ENCODE measurements at places on chromosomes 12 and 14. TPM values are rescaled to one million over a fixed set of nuclear protein-coding genes. Genes with fewer than 3 reads are reported as not detected.

GRCh38 chr12:19855851-19856250, 416.6 kb downstream of the AEBP2 start:
- DNase-seq: no peak
- H3K27me3 ChIP-seq: no peaks in the 10 kb centered on the region
- H3K27ac ChIP-seq: no peak overlapping the region
- peaks cover 6% of the 10 kb centered on the region for H3K4me1 ChIP-seq
- H3K36me3 ChIP-seq: no peaks in the 10 kb centered on the region

- no peak overlapping the region for H3K27ac ChIP-seq
- H3K27me3 ChIP-seq: no peaks in the 10 kb centered on the region
- 0 out of 2 replicates have a peak, but pooled peaks cover 5% of the 10 kb centered on the region for H3K36me3 ChIP-seq
Measured at GRCh38 chr12:120094485-120094884, 22.1 kb downstream of the RAB35 start.

The LTB4R2 gene
- 4.4 TPM for total RNA-seq

GRCh38 chr12:96134200-96134599, 60.0 kb upstream of the ELK3 start:
- no peak overlapping the region for H3K27ac ChIP-seq
- H3K27me3 ChIP-seq: no peaks in the 10 kb centered on the region
- DNase-seq: no peak

DNA sequence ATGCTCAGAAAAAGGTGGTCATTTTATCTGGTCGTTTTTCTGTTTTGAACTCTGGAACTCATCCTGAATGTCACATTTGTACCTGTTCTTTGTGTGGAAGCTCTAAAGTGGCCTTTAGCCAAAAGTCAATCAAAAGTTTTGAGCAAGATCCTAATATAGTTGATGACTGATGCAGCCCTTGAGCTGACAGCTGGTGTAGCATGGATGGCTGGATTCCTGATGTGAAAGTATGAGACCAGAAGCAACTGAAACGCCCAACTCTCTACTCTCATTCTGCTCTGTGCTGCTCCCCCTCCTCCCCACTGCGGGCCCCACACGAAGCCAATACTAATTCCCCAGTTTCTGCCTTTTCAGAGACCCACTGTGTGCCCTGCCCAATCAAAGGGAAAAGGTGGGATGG, 10.3 kb upstream of the MYH7 start:
- DNase-seq: no peak
- no peaks in the 10 kb centered on the region for H3K36me3 ChIP-seq
- H3K4me1 ChIP-seq: peaks cover 22% of the 10 kb centered on the region

The PSMA3 gene
- total RNA-seq: 193 TPM
